Activated T-cell treated with anti-CD3 and anti-CD28 coated beads for 48 hours (primary cell): ENCODE measurements at places on chromosomes 12 and 14.

- DNase-seq, result no peak
These were observed 162.6 kb downstream of the PELI2 start for GRCh38 chr14:56280843-56281242.

DNA sequence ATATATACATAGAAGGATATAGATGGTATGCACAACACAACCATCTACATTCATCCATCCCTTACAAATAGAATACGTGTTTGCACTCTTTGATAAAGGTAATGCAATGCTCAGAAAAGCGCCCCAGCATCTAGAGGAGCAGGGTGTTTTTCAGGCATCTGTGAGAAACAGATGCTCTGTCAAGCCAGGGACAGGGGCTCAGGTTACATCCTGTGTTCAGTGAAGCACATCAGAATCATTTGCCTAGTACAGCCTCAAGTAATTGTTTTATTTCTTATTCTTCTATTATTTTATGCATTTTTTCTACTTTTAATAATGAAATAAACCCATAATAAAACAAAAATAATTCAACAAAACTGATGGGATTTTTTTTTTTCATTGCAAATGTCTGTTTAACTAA, 50.5 kb upstream of the HIF1A start:
- no peak for DNase-seq

DNA sequence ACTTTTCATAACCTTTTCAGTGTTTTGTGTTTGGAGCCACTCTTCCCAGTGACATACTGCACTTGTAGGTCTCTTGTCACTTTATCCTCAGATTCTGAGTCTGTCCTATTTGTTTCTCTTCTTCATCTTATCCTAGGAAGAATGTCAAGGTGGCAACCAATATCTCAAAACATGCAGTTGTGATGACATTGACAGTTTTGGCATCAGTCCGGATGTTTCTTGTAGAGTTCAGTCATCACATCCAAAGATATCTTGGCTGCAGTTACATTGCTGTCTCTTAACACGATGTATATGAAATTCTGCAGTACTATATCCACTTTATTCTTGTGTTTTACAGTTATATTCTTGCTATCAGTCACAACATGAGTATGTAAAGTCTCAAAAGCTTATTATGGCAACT, 6.4 kb downstream of the ADIPOR2 start:
- DNase-seq, result no peak

DNA sequence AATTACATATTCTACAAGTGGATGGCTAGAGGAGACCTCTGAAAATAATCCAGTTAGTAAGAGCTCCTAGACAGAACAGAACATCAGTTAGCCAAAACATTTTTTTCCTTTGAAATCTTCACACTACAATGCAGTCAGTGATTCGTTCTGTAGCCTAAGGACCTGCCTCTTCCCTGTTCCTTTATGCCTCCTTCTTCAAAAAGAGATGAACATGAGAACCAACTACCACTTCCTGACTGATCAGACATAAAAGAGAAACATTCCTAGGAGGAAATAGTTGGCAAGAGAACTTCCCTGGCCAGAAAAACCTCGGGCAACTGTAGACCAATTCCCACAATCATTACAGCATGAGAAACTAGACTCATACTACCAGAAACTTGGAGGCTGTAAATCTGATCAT, 29.4 kb downstream of the ITPR2 start:
- DNase-seq, result no peak

DNA sequence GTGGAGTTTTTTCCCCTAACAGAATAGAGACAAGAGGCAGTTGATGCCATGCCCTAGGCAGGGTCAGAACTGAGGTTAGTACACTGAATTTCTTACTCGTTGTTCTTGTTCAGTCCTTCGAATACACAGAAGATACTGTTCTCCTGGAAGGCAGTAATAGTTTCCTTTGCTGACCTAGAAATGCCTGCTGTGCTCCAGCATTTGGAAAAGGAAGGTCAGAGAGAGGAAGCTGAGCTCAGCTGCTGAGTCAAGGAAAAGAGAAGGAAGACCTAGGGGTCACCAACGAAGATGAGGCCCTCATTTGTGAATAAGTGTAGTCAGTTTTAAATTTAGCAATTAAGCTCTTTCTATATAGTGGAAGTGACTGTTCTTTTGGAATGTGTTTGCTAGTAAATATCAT, 100.1 kb downstream of the CRADD start:
- DNase-seq, result no peak

DNA sequence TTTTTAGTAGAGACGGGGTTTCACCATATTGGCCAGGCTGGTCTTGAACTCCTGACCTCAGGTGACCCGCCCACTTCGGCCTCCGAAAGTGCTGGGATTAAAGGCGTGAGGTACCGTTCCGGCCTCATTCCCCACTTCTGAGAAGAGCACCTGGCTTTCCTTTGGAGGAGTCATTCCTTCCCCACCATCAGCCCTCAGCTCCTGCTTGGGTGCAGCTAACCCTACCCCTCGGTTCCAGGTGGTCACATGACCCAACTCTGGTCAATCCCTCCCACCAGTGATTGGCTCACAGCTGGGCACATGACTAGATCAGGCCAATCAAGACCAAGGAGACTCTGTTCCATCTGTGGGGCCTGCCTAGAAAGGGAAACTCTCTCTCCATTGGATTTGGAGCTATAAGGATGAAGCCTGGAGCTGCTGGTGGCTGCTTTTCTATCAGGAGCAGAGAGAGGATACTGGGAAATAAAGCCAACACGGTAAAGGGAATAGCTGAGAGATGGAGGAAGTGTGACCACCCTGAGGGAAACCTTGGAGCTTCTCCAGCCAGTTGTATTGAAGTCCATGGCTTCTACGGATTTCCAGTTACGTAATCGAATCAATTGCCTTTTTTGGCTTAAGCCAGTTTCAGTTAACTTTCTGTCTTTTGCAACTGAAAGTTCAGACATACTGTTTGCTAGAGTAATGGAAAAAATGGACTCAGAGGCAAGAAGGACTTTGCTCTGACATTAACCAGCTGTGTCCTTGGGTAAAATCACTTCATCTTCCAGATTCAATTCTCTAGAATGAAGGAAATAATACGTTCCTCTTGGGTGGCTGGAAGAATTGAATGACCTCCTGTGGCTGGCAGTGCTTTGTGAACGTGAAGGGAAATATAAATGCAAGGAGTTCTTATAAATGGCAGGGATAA, 19.7 kb upstream of the IFT81 start:
- DNase-seq, result no peak

DNA sequence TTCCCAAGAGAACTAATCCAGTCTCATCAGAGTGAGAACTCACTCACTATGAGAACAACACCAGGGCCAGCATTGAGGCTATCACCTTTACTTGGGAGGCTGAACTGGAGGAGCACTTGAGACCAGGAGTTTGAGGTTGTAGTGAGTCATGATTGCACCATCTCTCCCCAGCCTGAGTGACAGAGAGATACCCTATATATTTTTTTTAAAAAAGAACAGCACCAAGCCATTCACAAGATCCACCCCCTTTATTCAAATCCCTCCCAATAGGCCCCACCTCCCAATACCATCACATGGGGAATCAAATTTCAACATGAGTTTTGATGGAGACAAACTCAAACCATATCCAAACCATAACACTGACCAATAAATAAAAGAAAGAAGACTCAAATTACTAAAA, 3.7 kb upstream of the TMX1 start:
- DNase-seq, result no peak

DNA sequence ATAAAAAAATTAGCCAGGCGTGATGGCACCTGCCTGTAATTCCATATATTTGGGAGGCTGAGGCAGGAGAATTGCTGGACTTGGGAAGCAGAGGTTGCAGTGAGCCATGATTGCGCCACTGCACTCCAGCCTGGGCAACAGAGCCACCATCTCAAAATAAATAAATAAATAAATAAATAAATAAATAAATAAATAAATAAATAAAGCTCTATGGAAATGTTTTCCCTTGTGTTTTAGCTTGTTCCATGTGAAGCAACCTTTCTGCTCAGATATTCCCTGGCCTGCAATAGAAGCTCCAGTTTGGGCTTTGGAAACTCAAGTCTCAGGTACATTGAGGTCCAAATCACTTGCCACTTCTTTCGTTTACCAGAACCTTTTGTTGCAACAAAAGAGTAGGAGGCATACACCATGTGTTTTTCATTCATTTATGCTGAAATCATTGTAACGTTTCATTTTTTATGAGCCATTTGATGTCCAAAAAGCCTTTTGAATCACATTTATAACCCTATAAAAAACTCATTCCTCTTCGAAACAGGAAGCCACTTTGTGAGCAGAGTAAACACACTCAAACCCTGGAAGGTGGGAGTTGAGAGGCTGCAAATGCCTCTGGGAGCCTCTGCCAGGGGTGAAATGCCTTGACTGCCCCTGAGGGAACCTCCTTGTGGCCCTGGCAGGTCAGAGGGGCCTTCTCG, 376.6 kb upstream of the TBX3 start:
- no peak for DNase-seq

GRCh38 chr12:92297932-92298696, 152.5 kb upstream of the BTG1 start:
- no peak for DNase-seq
